NCI-H1048 (cell line): ENCODE measurements at places on chromosomes 6 and 20.

DNA sequence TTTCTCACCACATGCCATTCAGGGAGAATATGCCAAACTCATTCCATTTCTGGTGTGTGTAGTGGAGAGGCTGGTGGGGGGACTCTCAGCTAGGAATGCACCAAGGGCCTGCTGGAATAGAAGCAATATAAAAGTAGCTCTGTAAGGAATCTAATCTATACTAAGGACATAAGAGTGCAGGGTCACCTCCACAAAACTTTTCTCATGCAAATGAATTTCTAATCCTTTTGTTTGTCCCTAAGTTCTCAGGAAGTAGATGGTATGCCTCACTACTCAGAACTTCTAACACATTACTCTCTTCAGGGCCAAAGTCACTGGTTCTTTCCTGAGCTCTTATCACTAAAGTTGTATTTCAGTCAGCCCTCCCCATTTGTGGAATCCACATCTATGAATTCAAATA lies 427.2 kb downstream of the C6orf118 start:
- DNase-seq: no peak

DNA sequence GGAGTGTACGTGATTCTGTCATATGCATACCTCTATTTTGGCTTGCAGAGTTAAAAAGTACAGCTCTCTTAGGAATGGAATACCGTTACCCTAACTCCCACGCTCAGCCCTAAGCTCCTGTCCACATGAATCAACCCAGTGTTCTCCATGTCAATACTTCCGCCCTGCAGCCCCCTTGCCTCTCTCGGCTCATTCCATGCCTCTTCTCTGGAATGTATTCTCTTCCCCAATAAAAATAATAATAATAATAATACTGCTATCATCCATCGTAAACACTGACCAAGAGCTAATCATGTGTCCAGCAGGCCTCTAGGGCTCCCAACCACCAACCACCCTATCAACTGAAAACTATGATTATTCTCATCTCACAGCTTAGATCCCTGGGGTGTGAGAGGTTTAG lies 100.6 kb downstream of the PREX1 start:
- no peak for DNase-seq

DNA sequence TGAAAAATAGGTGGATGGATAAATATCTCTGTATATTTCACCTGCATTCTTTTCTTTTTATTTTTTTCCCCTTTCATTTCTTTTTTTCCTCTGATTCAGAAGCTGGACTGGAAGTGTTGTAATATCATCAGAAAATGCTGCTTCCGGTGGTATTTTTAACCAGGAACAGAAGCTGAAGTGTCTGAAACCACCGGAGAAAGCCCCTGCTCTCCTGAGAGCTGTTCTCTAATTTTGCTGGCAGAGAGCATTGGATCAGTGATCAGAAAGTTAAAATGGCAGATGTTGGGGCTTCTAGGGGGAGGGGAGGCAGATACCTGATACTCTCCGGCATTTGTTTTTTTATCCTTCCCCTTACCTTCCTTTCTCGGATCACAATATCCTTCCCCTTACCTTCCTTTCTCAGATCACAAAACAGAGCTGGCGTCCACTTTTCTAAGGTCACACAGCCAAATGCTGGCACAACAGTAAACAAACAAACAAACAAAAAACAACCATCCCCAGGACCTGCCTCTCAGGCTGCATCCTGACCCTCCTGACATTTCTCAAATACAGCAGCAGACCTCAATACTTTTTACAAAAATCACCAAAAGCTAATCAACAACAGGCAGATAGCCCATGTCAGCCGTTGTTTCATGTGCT lies 143.2 kb upstream of the ZNF217 start:
- no peak for DNase-seq

DNA sequence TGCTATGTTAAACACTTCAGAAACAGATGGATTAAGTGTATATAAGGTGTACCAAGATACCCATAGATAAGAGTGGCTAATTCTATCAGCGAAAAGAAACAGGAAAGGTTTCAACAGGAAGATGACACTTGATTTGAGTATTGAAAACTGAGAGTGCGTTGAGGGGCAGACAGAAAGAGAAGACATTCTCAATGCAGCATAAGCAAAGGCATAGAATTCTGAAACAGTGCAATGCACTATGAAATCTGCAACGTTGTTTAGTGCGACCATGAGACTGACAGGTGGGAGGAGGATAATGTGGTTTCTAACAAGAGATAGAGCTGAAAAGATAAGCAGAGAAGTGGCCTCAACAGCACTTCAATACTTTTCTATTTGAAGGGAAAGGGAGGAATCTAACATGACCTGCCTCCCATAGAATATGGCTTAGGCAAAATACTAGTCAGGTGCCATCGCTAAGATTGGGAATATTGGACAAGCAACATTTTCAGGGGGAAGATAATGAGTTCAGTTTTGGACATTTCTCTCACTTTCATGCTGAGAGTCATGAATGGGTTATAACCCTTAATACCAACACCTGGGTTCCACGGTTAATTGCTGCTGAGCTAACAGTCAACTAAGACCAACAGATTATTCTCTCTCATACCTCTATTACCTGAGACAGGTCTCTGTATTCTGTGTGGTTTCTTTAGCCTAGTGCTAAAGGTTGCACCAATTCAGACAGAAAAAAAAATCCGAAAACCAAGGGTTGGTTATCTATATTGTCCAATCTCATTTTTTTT lies 312.9 kb upstream of the ARID1B start:
- DNase-seq: no peak

- DNase-seq: no peak
These were observed 13.7 kb upstream of the ZNF831 start for GRCh38 chr20:59149678-59150504.

- DNase-seq: no peak
These were observed 52.1 kb downstream of the BCKDHB start for GRCh38 chr6:80158478-80158989.

GRCh38 chr6:2938004-2938631 lies 33.2 kb downstream of the SERPINB6 start:
- DNase-seq: no peak

DNA sequence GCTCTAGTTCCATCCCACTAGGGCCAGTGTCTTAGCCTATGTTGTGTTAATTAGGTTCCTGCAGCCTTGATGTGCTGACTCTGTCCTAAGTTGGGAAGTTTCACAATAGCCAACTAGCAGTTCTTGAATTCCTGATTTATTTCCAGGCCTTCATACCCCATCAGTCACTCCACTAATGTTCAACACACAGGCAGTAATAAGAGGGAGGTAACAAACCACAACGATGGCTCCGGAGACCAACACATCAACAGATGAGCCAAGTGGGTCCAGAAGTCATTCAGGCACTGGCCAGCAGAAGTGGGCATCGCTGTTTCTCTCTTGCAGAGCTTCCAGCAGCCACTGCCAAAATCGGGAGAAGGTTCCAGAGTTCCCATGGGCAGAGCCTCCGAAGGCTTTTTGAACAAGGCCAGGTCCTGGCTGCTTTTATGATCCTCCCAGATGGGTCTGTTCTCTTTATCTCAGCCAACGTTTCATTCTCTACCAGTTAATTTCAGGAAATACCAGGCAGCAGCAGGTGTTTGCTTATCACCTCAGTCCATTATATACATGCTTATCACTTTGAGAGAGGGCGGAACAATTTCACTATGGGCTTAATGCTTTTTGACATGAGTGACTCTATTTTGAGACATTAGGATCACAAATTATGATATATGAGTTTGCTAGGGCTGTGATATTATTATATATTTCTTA lies 48.5 kb upstream of the NOP56 start:
- DNase-seq: no peak

- no peak for DNase-seq
These were observed 13.4 kb downstream of the TRIM38 start for GRCh38 chr6:25975923-25976560.

DNA sequence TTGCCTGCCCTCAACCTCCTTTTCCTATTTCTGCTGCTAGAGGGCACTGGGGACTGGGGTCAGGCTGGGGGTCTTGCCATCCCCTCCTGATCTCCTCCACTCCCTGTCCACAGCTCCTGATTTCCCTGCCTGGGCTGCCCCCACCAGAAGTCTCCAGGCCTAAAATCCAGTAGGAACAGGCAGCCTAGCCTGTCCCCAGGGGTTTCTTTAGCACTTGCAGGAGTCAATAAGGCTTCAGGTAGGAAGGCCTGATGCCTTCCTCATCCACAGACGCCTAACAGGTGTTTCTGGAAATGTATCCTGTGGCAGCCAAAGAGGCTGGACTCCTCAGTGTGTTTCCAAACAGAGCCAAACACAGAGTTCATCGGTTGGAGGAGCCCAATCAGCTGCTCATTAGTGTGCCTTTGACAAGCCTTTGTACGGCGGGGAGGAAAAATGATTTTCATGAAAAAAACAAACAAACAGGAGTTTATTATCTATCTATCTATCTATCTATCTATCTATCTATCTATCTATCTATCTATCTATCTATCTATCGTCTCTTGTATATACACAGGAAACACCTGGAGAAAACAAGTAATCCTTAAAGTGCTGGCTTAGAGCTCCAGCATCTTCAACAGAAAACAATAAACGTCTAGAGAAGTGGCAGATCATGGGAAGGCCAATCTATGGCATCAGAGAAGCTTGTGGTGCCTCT lies 3.7 kb upstream of the RAET1E start:
- no peak for DNase-seq
